Ascending aorta (tissue), 2 donors: ENCODE measurements at places on chromosomes 16 and 17.
A peak's percentile ranks its signal among the peaks of the same experiment; 100 is the strongest.

DNA sequence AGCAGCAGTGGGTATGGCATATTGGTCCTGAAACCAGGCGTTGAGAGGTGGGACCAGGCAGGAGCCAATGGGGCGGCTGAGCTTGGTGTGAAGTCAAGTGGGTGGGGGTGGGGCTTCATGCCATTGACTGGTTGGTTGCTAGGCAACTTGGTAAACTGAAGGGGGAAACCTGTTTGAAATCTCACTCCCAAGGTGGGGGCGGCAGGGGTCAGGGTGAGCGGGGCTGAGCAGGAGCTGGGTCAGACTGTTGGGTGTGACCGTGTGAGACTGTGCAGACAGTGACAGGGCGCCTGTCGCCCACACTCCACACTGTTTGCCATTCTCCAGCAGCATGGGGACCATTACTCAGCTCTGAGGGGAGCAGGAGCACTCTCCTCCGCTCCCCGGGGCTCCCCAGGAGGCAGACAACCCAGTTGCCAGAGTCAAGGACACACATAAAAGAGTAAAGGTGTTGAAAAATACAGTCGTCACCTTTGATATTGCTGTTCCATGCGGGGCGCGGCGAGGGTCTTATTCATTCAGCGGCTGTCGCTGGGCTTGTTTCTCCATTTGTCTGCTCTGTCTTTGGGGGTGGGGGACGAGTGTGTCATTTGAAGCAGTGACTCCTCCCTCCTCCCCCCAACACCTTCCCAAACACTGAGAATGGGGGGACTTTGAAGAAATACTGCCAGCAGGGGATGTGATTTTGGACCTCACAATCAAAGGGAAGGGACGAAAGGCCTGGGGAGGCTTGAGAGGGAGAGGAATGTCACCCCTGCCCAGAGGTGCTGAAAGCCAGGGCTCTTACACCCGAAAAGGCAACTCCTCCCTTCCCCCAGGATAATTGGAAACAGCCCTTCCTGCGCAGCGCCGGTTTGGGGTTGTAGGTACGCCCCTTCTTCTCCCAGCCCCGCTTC lies 1.2 kb upstream of the EFNB3 start:
- peaks cover 6% of the 10 kb centered on the region for H3K4me1 ChIP-seq
- H3K36me3 ChIP-seq: peaks cover 27% of the 10 kb centered on the region
- H3K27ac ChIP-seq: no peak overlapping the region

GRCh38 chr17:66450008-66450851 lies 147.8 kb downstream of the PRKCA start:
- no peaks in the 10 kb centered on the region for H3K27me3 ChIP-seq
- no peaks in the 10 kb centered on the region for H3K36me3 ChIP-seq
- no peaks in the 10 kb centered on the region for H3K4me1 ChIP-seq
- no peak for DNase-seq
- no peak overlapping the region for H3K27ac ChIP-seq

GRCh38 chr17:42566215-42566882 lies 551 bp upstream of the MLX start:
- DNase-seq: no peak
- H3K36me3 ChIP-seq: peaks cover 49% of the 10 kb centered on the region
- no peaks in the 10 kb centered on the region for H3K27me3 ChIP-seq

DNA sequence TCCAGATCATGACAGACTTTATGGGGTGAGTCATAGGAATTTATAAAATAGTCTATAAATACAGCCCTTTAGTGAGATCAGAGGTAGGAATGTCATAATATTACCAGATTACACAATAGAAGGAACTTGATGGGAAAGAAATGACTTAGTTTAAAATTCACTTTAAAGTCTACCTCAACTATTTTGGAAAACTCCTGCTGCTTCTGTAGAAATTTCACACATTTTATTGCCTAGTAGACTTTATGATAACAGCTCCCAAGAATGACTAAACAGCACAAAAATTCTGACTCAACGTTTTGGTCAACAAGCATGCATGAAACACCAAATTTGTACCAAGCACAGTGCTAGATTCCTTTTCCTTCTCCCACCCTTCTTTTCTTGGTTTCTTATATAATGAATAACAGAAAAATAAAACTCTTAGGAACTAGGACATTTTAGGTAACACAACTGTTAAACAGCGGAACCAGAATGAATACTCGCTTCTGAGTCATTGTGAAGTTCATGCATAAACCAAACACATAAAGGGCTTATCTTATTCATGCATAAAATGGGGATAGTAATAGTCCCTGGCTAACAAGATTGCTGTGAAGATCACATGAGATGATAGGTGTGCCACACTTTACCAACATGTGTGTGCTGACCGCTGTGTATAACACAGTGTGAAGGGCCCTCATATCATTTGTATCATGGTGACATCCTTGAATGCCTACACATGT lies 243.9 kb downstream of the CDH8 start:
- H3K27ac ChIP-seq: peak overlapping the region; percentile 30
- H3K4me1 ChIP-seq: no peaks in the 10 kb centered on the region
- no peaks in the 10 kb centered on the region for H3K36me3 ChIP-seq

DNA sequence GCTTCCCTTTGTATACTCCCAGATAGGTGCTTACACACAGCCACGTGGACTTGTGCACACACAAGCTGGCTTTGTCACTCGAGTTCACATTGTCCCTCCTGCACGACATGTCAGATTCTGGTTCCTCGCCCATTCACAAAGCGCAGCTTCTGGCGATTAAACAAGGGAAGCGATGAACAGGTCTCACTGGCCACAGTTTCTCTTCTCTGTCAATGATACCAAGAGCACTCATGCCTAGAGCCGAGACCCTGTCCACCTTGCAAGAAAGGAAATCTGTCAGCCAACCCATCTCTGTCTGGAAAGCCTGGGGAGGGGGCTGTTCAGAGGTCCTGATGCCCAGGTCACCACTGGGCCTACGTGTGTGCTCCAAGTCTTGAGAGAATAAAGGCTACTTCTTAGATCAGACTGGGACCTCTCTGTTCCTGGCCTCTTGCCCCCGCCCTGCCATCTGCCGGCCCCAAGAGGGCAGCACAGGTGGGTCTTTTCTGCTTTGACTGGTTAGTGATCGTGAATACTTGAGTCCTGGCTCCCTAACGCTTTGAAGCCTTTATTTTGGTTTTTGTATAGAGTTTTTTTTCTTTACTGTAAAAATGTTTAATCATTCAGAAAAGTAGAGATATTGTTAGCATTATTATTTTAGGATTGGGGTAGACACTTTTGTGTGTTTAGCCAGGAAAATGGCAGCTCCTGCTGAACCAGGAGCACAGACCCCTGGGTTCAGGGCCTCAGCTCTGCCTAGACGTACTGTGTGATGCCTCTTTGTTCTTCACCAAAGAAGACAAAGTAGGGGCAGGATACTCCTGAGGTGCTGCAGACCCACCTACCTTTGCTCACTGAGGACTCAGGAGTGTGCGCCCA lies 104.7 kb downstream of the MRM1 start:
- H3K27ac ChIP-seq: no peak overlapping the region
- H3K4me3 ChIP-seq: no peak overlapping the region
- no peaks in the 10 kb centered on the region for H3K36me3 ChIP-seq
- H3K4me1 ChIP-seq: no peaks in the 10 kb centered on the region
- no peak for DNase-seq

GRCh38 chr16:4283441-4283840 lies 10.6 kb upstream of the TFAP4 start:
- no peak for DNase-seq
- H3K4me1 ChIP-seq: peaks cover 2% of the 10 kb centered on the region
- H3K27me3 ChIP-seq: no peaks in the 10 kb centered on the region
- H3K4me3 ChIP-seq: no peak overlapping the region
- H3K27ac ChIP-seq: no peak overlapping the region

- H3K4me3 ChIP-seq: no peak overlapping the region
- no peak overlapping the region for H3K27ac ChIP-seq
- H3K36me3 ChIP-seq: no peaks in the 10 kb centered on the region
- DNase-seq: no peak
These were observed 19.6 kb downstream of the KIAA0513 start for GRCh38 chr16:85046931-85047866.

DNA sequence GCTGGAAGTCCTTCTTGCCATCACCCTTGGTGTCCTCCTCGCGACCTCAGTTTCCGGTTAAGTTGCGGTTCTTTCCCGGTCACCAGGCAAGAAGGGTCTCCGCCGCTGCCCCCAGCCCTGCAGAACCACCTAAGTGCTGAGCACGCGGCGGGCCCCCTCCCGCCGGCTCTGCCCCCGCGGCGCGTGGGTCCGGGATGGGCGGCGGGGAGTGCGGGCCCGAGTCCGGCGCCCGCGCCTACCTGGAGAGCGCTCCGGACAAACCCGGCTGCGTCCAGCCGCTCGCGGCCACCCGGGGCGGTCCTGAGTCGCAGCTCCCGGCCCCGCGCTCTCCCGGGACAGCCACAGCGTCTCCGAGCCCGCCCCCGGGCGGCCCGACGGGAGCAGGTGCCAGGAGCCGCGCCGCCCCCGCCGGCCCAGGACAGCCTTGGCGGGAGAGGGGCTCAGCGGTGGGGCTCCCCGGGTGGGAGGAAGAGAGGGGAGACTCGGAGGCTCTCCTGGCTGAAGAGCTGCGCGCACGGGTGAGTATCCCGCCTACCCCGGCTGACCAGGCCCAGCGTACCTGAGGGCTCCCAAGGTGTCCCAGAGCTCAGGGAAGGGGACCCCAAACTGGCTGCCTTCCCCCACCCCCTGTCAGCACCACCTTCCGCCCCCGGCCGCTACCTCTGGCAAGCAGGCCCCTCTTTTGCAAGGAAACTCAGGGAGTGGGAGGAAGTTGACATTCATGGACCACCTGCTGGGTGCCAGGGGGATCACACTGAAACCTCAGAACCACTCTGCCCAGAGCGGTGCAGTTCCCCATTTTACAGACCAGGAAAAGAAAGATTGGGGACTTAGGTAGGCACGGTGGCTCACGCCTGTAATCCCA lies 22.2 kb upstream of the C17orf113 start:
- no peak for DNase-seq
- no peaks in the 10 kb centered on the region for H3K27me3 ChIP-seq
- peaks cover 3% of the 10 kb centered on the region for H3K4me1 ChIP-seq
- H3K4me3 ChIP-seq: peak overlapping the region; percentile 45
- H3K27ac ChIP-seq: no peak overlapping the region

GRCh38 chr17:44913676-44914075 lies 1.6 kb downstream of the GFAP start:
- H3K27ac ChIP-seq: no peak overlapping the region
- no peaks in the 10 kb centered on the region for H3K36me3 ChIP-seq
- no peaks in the 10 kb centered on the region for H3K27me3 ChIP-seq
- no peak for DNase-seq

GRCh38 chr17:42775534-42776098 lies 2.4 kb downstream of the VPS25 start:
- DNase-seq: no peak
- H3K36me3 ChIP-seq: peaks cover 45% of the 10 kb centered on the region
- H3K27me3 ChIP-seq: no peaks in the 10 kb centered on the region
- peaks cover 6% of the 10 kb centered on the region for H3K4me1 ChIP-seq
- no peak overlapping the region for H3K4me3 ChIP-seq

- peaks cover 14% of the 10 kb centered on the region for H3K36me3 ChIP-seq
- peak; percentile 55 for DNase-seq
- H3K27ac ChIP-seq: no peak overlapping the region
- peaks cover 24% of the 10 kb centered on the region for H3K4me1 ChIP-seq
These were observed 17.2 kb downstream of the SREBF1 start for GRCh38 chr17:17819561-17819995.

DNA sequence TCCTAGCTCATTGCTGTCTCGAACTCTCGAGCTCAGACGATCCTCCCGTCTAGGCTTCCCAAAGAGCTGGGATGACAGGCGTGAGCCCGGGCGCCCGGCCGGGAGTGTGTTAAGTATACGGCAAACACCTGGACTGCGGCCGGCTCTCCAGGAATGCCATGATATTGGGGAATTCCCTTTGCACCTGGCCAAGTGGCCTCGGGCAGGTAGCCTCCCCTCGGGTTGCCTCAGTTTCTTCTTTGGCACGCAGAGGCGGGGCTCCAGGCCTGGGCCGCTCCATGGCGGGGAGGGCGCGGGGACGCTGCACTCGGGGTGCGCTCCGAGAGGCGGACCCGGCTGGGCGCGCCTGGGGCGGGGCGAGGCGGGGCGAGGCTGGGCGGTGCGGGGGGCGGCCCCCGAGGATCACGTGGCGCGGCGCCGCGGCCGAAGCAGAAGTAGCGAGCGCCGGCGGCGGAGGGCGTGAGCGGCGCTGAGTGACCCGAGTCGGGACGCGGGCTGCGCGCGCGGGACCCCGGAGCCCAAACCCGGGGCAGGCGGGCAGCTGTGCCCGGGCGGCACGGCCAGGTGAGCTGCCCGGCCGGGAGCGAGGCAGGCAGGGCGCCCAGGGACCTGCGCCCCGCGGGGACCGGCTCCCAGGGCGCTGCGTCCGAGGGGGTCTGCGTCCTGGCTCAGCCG lies at the start of gene PLCG2:
PLCG2 (plus strand) TSS at position 431 of the 675 bp plus-strand sequence. CDS start 6,699 bp downstream, outside the sequence.
- peak within 1 kb of the TSS; percentile 35 for H3K4me3 ChIP-seq
- peaks cover 6% of the 10 kb centered on the region for H3K27me3 ChIP-seq
- no peaks in the 10 kb centered on the region for H3K4me1 ChIP-seq
- H3K36me3 ChIP-seq: no peaks in the 10 kb centered on the region
- DNase-seq: peak; percentile 72

DNA sequence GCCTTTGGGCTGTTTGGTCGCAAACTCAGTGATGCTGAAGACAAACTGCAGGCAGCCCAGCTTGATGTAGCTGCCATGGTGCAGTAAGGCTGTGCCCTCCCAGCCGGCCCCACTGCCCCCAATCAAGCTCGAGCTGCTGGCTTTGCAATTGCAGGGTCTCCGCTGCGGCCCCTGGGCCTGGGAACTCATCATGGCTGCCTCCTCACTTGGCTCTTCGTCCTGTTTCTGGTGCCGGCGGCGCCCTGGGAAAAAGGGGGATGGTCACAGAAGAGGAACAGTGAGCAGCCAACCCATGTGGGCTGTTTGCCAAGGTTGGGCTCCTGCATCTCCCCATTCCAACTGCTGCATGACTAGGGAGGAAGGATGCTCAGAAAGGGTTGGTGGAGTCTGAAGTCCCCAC lies 3.4 kb upstream of the DHRS13 start:
- no peak overlapping the region for H3K4me3 ChIP-seq
- peaks cover 52% of the 10 kb centered on the region for H3K36me3 ChIP-seq
- H3K27me3 ChIP-seq: no peaks in the 10 kb centered on the region
- peaks cover 17% of the 10 kb centered on the region for H3K4me1 ChIP-seq
- peak; percentile 61 for DNase-seq

GRCh38 chr16:72469932-72470331 lies 298.0 kb upstream of the PMFBP1 start:
- no peaks in the 10 kb centered on the region for H3K36me3 ChIP-seq
- H3K4me3 ChIP-seq: no peak overlapping the region
- no peaks in the 10 kb centered on the region for H3K27me3 ChIP-seq
- no peak overlapping the region for H3K27ac ChIP-seq
